ENCODE measurements at places on chromosomes 6 and 20.

DNA sequence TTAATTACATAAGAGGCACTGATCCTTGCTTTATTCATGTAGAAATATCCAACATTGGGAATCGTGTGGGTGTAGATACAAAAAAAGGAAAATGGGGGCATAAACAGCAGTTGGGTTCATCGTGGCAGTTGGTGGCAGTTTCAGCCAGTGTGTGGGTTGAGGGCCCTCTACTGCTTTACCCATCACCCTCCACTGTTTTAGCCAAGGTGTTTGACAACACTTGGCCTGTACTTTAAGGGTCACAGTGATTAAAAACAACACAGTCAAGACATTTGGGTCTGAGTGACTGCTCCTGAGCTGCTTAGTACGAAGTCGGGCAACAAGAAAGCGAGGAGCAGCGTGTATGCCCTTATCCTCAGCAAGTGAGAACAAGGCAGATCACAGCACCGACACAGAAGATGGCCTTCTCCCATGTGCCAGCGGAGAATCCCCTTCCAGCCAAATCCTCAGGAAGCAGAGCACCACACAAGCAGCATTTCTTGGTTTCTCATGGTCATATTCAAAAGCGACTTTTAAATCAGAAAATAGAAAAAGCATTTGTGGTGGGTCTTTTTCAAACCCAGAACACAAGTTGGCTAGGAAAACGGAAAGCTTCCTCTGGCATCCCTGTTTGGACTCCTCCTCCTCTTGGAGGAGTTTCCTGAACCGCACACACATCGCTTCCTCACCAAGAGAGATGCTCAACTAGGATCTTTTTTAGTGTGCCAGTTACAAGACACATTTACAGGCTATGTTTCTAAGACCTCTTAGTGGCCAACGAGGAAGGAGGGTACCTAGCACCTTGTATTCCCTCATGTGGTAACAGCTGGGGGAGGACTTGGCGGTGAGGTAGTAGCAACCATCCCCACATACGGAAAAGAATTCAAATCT is 23.5 kb downstream of the EIF2S2 start:
- DNase-seq: no peak

GRCh38 chr6:131972741-131973140 is 21.6 kb upstream of the CCN2 start:
- no peak for DNase-seq

DNA sequence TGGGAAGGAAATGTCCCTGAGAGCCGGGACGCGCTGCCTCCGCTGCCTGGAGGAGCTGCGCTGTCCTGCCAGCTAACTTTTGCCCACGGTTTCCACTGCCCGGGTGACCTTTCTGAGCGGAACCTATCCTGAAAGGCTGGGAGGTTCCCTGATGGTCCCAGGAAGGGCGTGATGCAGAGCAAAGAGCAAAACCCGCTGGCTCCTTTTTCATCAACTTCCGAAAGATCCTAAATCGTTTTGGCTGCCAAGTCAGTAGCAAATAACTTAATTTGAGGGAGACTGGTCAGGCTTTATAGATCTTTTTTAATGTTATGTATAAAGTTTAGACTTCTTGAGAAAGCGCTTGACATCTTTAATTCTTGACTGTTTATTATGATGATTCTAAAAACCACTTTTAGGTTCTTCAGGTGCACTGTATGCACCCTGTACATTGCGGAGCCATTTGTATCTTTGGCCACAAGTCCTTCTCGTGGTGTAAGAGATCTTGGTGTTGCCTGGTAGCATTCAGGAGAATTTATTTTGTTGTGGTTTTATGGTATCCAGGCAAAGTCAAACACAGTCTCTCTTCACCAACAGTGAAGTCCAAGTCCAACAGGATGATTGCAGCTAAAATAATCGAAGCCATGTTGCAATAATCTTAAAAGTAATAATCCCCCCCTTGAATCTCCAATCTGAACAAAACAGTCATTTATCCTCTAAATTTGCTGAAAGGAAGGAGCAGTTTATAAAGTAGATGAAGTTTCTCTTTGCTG is at the start of gene SYNE1:
SYNE1 (minus strand) TSS at position 67 of the 752 bp plus-strand sequence. CDS start 9,031 bp downstream, outside the sequence.
- DNase-seq: no peak

DNA sequence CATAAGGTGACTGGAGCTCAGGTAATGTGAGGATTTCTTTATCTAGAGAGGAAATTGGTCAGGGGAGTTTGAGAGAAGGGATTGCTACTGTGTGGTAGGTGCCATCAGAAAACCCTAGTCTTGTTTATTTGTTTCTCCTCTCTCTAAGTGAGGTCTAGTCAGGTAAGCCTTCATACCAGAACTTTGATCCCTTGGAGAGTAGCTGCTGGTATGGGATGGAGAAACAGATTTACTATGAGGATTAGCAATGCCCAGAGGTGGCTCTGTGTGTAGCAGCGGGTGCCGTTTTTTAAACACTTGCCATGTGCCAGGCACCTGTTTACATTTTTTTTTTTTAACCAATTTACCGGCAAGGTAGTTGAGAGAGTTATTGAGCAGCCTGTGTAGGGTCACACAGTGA is 19.5 kb downstream of the CMTR1 start:
- no peak for DNase-seq

DNA sequence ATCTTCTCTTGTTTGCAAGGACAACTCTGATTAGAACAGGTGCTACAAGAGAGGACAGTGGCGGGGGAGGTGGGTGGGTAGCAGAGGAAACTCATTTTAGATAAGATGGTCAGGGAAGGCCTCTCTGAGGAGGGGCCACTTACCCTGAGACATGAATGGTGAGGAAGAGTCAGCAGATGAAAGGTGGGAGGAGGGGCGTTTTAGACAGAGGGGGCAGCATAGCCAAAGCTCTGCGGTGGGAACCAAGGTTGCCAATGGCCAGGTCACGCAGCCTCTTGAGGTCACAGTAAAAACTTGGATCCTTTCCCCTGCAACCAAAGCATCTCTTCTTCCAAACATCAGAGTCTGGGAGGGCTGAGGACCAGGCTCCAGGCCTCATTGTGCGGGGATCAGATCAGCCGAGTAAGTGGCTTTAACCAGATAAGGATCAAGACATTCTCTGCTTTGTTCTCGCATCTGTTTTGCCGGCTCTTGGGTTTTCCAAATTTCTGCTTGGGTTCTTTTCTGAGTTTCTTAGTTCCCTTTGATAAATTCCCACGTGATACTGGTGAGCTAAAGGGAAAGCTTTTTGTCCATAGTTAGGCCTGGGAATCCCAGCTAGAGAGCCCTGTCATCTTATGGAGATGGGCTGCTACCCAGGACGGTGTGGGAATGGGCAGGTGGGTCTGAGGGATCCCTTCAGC is 5.5 kb upstream of the CD40 start:
- no peak for DNase-seq

GRCh38 chr20:44273231-44274215 is 26.4 kb downstream of the GDAP1L1 start:
- DNase-seq: no peak

- no peak for DNase-seq
Measured at GRCh38 chr20:50311308-50312001, 120.8 kb downstream of the CEBPB start.

- DNase-seq: no peak
Measured at GRCh38 chr6:105257340-105257739, 77.5 kb upstream of the POPDC3 start.

GRCh38 chr20:50600281-50600895 is 90.2 kb downstream of the PTPN1 start:
- no peak for DNase-seq

DNA sequence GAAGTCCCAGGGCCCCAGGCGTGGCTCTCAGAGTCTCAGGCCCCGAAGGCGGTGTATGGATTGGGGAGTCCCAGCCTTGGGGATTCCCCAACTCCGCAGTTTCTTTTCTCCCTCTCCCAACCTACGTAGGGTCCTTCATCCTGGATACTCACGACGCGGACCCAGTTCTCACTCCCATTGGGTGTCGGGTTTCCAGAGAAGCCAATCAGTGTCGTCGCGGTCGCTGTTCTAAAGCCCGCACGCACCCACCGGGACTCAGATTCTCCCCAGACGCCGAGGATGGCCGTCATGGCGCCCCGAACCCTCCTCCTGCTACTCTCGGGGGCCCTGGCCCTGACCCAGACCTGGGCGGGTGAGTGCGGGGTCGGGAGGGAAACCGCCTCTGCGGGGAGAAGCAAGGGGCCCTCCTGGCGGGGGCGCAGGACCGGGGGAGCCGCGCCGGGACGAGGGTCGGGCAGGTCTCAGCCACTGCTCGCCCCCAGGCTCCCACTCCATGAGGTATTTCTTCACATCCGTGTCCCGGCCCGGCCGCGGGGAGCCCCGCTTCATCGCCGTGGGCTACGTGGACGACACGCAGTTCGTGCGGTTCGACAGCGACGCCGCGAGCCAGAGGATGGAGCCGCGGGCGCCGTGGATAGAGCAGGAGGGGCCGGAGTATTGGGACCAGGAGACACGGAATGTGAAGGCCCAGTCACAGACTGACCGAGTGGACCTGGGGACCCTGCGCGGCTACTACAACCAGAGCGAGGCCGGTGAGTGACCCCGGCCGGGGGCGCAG is at the start of gene HLA-A:
HLA-A (plus strand) TSS at position 258 of the 778 bp plus-strand sequence; CDS start at position 280, 22 bp downstream.
- DNase-seq: peak; percentile 91

- peak; percentile 78 for DNase-seq
Measured at GRCh38 chr6:31829633-31830283, 2.2 kb downstream of the HSPA1B start.

DNA sequence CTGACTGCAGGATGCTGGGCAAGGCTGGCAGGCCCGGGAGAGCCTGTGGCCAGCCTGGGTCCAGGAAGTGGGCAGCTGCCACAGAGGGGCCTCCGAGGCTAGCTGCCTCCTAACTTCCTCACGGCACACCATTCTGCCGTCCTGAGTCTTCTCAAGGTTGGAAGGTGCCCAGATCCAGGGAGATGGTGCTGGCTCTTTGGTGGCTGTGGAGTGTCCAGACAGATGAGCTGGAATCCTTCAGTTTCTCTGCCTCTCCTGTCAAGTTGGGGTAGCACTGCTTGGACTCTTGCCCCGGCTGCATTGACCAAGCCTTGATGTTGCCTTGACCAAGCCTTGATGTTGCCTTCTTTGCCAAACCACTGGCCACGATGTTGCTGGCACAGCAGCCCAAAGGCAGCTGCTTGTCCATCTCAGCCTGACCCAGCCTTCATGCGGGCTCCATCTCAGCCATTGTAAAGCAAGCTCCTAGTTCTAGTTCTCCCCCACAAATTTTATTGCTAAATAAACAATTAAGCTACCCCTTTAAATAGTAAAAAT is 75.1 kb upstream of the AFDN start:
- no peak for DNase-seq

- DNase-seq: no peak
Measured at GRCh38 chr20:48102076-48102787, 317.0 kb upstream of the SULF2 start.

All from SW 1271 (cell line).